Kidney glomerular epithelial cell (primary cell): ENCODE measurements at places on chromosomes 6 and 20.

DNA sequence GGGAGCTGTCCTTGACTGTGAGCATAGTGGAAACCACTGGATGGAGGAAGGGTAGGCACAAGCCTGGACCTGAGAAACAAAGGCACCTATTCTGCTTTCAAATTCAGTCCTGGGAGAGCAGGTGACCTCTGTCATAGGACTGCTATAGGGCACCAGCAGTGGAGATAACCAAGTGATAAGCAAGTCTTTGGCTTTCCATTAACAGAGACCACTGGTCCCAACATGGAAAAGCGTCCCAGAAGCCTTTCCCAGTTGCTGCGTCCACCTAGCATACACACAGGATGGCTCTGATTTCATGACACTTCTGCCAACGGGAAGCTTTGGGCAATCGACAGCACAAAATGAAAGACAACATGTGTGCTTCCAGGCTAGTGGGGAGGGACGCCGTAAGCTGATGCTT is 8.9 kb downstream of the SLC22A3 start:
- DNase-seq: no peak

GRCh38 chr20:37319151-37319671 is 26.7 kb upstream of the SRC start:
- peak; percentile 46 for DNase-seq

DNA sequence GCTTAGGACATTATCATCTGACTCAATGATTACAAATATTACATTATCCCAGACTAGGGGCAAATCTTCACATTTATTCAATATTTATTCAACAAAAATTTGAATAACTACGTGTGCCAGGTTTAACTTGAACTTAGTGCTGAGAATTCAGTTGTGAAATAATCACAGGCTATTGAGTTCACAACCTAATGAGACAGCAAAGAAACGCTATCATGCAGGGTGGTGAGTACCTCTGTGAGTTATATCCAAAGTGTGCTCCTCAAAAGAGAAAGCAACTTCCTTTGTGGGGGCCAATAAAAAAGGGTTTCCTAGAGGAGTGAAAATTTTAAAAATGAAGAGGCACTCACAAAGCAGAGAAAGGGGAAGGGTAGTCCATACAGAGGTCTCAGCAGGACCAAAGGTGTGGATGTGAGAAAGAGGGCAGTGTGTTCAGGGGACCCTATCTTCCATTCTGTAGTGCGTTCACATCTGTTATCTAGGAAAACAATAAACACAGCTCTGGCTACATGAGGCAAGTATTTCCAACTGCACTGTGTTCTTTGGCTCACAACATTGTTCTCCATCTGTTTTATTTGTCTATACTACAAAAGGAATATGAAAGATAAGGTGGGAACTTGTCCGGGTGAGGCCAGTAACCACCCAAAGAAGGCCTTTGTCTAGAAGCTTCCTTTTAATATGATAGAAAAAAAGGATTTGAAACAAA is 155.4 kb upstream of the MARCKS start:
- no peak for DNase-seq

DNA sequence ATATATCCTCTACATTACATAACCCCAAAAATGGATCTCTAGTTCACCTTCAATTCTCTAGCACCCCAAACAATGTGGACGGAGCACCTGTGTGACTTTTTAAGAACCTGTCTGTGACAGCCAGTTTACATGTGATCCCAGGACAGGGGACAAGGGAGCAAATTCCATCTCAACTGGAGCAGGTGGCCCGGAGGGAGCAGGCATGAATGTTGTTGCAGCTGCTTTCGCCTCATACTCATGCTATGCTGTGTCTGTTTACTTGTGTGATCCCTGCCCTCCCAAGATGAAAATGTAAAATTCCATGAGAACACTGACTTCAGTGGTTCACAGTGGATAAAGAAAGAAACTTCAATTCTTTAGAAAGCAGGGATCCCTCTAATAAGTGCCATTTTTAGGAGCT is 600.3 kb downstream of the CDH26 start:
- no peak for DNase-seq

DNA sequence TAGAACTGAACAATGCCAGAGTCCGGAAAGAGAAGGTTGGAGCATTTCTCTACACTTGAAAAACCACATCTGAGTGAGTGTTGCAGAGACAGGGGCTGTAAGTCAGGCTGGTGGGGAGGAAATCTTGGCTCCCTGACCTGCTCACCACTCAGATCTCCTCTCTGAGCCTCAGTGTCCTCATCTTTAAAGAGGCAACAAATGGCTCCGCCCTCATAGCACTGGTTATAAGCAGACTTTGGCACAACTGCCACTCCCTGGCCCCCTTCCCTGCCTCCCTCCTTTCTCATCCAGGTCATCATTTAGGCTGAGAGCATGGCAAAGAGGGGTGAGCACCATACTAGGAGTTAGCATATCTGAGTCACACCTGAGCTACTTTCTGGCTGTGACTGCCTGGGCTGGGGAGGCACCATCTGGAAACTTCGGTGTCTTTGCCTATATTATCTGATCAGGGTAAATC is 10.6 kb downstream of the SIRPG start:
- DNase-seq: no peak
